NCI-H1694 (cell line): ENCODE measurements at places on chromosomes 3 and 15.

DNA sequence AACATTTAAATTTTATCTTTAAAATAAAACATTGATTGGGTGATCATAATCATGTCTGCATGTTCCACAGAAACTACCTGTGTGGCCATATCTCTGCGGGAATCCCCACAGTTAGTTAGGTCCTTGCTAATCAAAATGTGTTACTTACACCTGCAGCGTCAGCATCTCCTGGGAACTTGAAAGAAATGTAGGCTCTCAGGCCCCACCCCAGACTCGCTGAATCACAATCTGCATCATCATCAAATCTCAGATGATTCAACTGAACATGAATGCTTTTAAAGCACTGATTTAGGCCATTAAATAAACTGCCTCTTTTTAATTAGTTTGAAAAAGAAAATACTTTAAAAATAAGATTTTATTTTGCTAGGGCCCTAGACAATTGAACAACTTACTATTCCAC is 577.8 kb downstream of the PYDC2 start:
- no peak for DNase-seq

DNA sequence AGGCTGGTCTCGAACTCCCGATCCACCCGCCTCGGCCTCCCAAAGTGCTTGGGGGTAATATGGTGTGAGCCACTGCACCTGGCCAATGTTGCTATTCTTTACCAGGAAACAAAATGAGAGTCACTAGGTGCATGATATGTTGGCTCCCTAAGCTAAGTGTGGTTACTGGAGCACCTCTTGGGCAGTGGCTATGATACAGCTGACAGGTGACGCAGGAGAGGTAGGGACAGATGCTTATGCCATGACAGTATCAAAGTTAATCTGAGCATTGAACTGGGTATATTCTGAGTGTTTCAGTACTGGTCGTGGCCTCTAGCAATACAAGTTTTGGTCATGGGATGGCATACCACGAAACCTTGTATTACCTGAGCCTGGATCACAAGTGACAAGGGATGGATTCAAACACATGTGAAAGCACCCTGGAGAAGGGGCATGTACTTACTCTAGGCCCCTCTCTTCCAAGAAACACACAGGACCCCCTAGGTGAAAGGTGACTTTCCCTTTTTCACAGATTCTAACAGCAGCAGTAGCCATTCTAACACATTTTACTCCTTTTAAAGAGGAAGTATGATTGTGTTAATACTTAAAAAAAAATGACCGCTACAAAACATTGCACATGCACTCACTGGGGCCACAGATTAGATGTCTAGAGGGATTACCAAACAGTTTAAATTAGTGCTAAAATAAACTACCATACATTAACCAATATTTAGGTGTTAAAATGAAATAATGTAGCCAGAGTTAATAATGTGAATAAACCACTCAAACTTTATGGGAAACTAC is 467.3 kb downstream of the SHQ1 start:
- DNase-seq: no peak

DNA sequence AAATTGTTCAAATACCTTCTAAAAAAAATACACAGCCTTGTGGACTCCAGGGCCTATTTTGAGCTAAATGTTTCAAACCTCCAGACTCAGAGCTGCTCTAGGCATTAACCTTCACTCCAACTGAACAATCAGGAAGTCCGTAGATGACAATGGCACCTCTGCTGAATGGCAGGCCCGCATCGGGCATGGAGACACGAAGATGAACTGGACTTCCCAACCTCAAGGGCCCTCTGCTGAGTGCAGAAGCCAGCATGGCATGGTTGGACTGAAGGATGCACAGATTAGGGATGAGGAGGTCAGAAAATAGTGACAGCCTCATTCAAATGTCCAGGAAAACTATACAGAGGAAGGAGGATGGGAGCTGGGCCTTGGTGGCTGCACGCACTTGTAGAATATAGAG is 2.2 kb downstream of the FAM174B start:
- DNase-seq: no peak

DNA sequence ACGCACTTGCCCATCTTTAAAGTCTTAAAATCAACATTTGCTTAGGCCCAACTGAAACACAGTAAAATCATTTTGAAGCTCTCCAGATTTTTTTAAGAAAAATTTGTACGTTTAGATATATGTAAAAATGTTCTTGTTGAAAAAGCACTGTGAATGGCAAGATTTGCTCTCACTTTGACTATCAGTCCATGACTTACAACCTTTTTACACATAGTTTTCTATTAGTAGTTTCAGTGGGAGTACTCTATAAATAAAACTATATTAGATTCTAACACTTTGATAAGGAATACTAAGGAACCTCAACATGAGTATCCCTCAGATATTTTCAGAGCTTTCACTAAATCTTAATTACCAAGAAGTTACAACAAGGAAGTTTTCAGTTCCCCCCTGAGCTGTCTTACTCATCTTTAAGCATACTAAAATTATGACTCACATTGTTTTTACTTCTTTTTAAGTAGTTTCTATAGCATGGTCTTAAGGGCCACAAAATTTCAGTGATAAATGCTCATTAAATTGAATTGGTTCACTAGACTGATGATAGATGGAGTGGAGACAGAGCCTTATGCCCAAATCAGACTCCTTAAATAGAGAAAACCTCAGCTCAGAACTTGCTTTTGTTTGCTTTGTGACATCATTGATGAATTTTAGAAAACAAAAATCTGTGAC is 31.6 kb upstream of the RAP2B start:
- no peak for DNase-seq

- DNase-seq: no peak
Measured at GRCh38 chr15:68223171-68223570, 6.4 kb downstream of the CLN6 start.
